Fibroblast of skin of back (primary cell): ENCODE measurements at places on chromosomes 5 and 9.

DNA sequence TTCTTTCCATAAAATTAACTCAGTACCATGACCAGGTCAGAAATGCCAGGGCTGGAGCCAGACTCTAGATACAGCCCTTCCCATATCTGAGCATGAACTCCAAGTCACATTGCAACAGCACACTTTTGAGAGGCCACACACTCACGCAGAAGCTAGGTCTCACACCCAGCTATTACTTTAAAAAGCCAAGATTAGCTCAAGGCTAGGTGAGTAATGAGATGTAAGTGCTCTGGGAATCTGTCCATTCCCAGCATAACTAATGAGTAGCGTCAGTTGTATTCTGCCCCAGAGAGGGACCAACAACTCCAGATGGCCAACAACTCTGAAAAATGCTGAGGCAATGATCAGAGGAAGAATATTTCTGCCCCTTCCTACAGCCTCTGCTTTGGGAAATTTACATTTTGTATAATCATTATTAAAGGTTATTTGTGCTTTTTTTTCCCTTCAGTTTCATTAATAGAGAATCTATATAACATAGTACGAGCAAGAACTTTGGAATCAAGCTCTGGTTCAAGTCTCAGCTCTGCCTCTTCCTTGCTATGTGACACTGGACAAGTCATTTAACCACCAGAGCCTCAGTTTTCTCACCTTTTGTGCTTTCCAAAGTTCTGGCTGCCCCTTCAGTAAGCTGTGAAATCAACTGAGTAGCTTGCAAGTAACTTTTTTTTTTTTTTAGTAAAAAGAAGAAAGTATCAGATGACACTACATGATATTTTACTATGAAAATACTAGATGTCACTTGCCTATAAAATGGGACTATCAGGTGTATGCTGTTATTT is 118.3 kb downstream of the NR6A1 start:
- peak; percentile 80 for DNase-seq

DNA sequence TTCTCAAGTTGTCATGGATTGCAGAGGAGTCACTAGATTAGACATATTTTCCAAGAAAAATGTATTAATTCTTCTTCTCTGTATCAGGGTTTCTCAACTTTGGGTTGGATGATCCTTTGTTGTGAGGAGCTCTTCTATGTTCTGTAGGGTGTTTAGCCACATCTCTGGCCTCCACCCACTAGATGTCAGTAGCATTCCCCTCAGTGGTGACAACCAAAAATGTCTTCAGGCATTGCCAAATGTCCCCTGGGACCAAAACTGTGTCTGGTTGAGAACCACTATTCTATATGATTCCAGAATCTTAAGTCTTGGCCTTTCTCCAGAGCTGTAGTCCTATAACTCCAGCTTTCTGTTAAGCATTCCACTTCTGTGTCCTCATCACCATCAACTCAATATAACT is 220.9 kb downstream of the KIAA0825 start:
- DNase-seq: peak; percentile 18

GRCh38 chr9:90331826-90332575 is 310.6 kb downstream of the DIRAS2 start:
- peak; percentile 55 for DNase-seq

- no peak for DNase-seq
These were observed 156.3 kb upstream of the FST start for GRCh38 chr5:53323943-53324642.

DNA sequence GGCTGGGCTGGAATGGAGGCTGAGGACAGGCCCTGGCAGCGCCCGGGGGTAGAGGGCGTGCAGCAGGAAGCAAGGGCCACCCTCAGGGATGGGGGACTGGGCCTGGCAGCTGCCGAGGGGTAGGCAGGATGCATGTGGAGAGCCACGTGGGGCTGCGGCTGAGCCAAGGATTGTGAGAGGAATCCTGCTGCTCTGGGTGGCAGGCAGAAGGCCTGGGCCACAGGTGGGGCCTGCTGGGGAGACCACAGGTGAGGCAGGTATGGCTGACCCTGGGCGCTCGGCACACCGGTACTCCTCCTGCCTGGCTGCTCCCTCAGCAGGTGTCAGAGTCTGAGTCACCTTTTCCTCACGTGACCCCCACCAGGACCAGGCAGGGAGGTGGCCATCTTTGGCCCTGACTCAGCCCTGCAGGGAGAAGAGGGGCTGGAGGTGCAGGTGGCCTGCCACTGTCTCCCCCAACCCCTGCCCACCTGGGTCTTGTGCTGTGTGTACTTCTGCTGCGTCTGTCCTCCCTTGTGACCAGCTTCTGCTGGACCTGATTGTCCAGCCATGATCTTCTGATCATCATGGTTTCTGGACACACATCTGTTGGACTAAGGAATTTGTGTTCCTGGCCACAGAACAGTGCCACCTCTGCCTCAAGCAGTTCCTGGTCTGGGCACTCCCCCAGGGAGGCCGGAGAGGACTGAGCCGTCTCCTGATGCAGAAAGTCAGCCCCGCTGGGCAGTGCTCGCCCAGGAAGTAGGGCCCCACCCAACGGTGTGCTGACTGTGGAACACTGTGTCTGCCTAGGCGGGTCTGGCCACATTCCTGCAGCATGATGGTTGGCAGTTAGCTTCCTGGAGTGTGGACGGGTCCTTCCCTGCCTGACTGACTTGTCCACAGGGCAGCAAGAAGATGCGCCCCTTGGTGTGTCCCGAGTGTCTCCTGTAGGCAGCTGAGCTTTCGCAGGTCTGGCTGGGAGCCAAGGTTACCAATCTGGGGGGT is 6.4 kb downstream of the ARRDC1 start:
- peak; percentile 88 for DNase-seq

DNA sequence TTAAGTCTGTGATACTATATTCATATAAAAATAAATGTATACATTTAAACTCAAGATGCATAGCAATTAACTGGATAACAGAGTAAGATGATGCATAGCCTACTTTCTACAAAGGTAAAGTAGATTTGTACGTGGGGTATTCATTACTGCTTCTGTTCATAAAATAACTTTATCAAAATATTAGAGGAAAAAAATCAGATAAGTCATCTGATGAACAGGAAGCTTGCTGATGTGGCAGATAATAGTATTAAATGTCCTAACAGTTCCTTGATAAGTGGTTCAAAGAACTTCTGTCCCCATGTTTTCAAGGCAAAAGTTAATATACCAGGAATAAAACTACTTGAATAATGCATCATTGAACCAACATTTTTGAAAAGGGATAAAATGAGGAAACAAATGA is 123.7 kb downstream of the NFIB start:
- DNase-seq: no peak

DNA sequence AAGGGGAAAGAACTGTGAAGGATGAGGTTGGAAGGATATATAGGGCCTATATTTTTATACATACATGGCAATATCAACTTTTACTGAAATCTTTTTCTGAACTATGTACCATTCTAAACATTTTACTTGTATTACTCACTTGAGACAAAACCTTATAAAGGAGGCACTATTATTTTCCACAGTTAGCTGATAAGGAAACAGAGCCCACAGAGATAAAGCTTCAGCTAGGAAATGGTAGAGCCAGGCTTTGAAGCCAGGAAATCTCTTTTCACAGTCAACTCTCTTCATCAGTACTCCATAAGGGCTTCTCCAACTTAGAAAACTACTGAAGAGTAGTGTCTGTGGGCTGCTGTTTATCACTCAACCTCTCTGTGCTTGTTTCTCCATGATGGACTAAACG is 613.7 kb downstream of the PRELID2 start:
- DNase-seq: no peak

DNA sequence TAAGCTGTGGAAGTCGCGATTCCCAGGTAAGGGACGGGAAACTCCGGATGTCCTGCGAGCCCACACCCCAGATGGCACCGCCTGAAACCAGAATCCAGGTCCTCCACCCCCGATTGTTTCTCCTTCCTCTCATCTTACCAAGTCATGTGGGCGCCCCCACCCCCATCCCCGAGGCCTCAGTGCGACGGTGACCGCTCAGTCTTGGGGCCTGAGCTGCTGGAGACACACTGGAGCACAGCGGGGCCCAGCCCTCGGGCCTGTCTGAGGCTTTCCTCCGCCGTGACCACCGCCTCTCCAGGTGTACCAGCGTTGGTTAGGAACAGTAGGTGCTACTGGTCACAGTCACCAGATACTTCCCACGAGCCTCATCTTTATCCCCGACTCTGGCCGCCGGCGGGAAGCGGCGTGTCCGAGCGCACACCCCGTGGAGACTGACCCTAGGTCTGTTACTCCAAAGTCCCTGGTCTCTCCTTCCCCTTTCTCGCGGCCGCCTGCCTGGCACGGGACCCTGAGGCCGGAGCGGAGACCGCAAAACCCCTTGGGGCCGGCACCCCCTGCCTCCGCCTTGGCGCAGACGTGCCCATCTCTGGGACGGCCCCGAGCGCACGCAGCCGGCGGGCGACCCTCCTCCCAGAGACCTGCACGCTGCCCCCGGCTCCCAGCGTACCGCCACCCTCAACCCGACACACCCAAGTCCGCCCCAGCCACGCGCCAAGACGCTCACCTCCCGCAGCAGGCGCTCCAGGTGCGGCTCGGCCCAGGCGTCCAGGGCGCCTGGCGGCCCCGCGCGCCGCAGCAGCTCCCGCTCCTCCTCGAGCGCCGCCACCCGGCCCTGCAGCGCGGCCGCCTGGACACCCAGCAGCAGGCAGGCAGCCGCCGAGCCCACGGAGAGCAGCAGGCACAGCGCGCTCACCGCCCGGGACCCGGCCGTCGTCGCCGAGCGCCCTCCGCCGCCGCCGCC is 733 bp downstream of the COL23A1 start:
- DNase-seq: peak; percentile 52

GRCh38 chr5:72366324-72366976 is 46.3 kb downstream of the PTCD2 start:
- DNase-seq: peak; percentile 82

GRCh38 chr5:1060535-1060981 is 51.3 kb downstream of the SLC12A7 start:
- no peak for DNase-seq

DNA sequence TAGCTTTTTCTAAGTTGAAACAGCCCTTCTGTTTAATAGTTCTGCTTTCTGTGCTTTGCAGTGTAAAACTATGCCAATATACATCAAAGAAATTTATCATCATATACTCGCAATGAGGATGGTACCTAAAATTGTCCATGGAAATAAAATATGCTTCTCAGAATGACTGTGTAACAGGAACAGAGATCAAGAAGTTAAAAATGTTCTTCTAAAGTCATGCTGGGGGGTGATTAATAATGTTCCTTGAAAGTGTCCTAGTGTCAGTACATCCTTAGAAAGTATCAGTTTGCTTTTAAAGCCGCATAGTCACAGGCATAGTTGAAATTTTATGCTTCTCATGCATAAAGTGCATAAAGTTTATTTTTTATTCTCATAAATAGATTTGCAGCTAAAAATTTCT is 4.0 kb upstream of the LRRC70 start:
- no peak for DNase-seq

- no peak for DNase-seq
These were observed 260.0 kb upstream of the ST8SIA4 start for GRCh38 chr5:101163088-101163487.

DNA sequence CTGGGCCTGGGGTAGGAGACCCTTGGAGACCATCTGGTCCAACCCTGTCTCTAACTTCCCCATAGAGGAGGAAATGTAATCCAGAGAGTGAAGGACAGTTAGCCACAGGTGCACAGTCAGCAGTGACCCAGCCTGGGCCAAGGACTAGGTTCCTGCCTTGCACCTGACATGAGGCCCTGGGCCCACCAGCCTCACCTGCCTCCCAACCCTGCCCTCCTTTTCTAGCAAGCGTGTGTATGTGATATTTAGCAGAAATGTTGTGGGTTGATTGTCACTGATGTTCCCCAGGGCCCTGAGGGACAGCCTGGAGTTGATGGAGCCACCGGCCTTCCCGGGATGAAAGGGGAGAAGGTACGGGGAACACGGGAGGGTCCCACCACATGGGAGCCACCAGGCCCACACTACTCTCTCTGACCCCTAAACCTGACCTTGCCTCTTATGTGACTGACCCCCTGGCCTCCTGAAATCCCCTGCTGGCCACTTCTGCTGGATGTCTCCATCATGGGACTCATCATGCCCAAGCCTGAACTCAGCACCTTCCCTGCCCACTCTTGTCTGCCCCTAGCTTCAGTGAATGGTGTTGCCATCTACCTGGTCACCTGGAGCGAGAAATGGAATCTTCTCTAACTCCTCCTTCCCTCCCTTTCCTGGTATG is 79.2 kb upstream of the TGFBR1 start:
- no peak for DNase-seq

DNA sequence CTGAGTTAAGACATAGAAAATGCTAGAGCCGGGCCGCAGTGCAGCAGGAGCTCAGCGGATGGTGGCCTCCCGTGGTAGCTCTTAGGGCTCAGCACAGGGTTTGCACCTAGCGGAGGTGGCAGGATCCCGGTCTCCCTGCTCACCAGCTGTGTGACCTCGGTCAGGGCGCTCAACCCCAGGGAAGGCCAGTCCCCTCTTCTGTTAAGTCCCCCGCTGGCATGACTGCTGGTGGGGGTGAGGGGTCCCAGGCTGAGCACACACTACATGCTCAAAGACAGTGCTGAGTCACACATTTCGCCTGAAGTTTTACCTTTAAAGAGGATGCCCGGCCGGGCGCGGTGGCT is 39.0 kb downstream of the HRH2 start:
- no peak for DNase-seq

DNA sequence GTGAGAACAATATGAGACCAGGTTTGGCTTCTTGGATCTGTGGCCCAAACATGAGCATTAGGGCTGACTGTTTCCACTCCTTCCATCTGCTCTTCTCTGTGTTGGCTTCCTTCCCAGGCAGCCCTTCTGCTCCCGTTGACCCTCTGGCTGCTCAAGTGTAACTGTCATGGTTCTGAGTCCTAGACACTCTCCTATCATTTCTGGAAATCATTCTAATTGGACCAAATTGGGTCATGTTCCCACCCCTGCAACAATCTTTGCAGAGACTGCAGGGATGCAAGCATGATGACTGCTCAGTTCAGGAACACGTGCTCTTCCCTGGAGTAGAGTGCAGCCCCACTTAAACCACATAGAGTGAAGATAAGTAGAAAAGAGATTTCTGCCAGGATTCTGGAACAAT is 741.4 kb downstream of the TAF11L14 start:
- DNase-seq: no peak

DNA sequence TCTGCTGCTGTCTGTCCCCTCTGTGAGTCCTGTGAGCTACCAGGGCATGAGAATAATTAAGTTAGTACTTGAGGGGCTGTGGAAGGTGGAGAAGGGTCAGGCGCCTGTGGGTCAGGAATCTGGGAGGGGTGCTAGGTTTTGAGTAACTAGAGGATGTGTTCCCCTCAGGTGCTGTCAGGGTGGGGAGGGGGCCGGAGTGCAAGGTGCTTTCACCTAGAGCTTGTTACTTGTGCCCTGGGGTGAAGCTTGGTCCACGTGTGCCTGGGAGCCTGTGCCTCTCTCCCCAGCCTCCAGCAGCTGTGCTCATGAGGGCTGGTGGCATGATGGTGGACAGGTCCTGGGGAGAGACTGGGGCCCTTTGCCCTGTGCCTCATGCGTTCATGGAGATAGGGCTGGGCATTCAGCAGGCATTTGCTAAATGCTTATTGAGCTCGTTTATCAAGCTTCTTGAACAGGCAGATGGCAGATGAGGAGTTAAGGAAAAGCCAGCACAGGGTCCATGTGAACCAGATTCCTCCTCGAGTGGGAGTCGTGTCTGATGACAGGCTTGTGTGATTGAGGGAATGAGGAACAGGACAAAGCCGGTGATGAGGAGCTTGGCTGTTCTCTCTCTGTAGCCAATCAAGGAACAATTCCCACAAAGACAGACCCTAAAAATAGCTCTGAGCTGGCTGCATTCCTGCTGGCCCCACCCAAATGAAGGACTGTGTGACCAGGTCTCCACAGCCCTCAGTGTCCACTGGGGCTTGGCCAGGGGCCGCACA is 40.9 kb downstream of the CACNA1B start:
- peak; percentile 17 for DNase-seq

GRCh38 chr5:43216941-43217340 is 24.9 kb downstream of the NIM1K start:
- no peak for DNase-seq

GRCh38 chr9:116286297-116286696 is 132.7 kb downstream of the PAPPA start:
- DNase-seq: no peak
